ENCODE measurements at places on chromosomes 1 and 21. TPM values are rescaled to one million over a fixed set of nuclear protein-coding genes. Genes with fewer than 3 reads are reported as not detected.

DNA sequence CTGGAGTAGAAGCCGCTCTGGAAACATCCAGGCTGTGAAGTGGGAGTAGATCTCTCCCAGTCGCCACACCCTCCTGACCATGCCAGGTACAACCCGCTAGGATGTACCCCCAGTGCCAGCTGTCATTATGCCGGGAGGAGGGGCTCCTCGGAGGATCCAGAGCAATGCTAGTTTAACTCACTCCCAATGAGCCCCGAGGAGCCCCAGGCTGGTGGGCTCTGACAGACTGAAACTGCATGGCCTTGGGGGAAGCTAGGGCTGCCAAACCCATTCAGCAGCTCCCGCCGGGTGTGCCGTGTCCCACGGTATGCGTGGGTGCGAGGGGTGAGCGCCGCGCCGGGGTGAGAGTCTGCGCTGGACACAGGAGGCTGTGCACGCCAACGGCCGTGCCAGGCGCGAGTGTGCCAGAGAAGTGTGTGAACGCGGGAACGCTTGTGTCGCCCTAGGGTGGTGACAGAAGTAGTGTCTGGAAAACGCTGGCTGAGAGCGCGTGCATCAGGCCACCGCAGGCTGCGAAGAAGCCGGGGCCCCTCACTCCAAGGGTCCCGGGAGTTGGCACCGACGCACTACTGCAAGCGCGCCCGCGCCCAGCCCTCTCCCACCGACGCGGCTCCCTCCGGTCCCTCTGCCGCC, 177.1 kb upstream of the EDN2 start:
- peak; percentile 49 for DNase-seq

DNA sequence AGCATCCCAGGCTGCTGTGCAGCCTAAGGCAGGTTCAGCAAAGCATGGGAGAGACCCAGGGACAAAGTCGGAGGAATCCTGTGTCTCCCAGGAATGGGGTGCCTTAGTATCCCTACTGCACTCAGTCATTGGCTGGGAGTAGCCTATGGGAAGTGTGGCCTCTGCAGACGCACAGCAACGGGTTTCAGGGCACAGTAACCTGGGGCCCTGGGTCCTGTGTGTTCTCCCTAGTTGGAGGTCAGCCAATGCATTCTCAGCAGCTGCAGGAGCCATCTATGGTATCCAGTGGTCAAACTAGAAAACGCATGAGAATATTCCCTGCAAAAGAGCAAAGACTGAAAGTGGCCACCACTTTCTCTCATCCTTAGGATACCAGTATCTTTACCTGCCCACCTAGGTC, 13.7 kb upstream of the C1orf21 start:
- DNase-seq: no peak

- DNase-seq: no peak
Observed at GRCh38 chr21:45129189-45129923, 55.0 kb downstream of the ADARB1 start.

DNA sequence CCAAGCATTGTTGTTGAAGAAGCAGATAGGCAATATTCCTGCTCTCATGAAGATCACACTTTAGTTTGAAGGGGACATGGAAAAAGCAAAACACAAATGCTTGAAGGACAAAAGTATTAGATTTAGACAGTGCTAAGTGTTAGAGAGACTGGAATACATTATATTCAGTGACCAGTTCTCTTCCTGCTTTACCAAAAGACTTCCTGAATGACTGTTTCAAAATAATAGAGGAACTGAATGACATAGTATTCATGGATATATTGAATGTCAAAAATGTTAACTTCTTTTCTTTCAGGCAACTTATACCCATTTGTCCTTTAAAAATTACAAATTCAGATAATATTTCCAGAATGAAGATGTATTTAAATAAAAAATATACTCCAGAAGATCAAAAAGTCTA, 178.0 kb upstream of the IVNS1ABP start:
- DNase-seq: no peak

DNA sequence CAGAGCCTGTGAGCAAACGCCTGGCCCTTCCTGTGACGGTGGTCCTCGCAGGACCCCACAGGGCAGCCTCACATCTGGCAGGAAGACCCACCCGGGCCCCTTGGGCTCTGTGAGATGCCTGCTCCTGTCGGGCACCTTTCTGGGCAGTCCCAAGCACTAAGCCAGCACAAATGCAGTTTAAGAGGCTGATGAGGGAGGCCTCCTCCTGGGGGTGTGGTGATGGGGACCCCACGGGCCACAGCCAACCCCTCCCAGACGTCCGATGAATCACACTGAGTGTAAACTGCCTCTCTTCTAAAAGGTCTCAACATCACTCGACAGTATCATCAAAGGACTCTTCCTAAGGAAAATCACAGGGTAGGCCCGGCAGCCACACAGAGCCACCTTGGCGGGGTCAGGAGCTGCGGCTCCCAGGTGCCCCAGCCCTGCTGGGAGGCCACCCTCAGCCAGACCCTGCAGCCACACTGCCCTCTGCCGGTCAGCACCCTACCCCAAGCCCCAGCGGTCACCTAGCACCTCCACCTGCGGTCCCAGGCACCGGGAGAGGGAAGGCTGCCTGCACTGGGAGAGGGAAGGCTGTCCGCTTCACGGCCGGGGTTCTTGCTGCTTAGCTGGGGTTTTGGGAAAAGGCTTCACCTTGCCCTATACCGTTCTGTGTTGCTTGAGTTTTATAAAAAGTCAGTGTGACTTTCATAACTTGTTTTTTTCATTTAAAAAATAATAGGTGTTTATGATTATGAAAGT, 3.9 kb upstream of the PRKCZ start:
- peak; percentile 78 for DNase-seq

- no peak for DNase-seq
Observed at GRCh38 chr1:174399211-174399610, 48.6 kb upstream of the GPR52 start.

GRCh38 chr21:17343055-17343454, 169.8 kb upstream of the CXADR start:
- no peak for DNase-seq

GRCh38 chr1:70092526-70092925, 112.9 kb downstream of the LRRC40 start:
- DNase-seq: no peak

KIF2C gene
- 119 TPM for total RNA-seq

PRELP gene
- total RNA-seq: not detected

KIRREL1 gene
- total RNA-seq: 0.25 TPM

SMIM12 gene
- 45.0 TPM for total RNA-seq

GBP6 gene
- 0.53 TPM for total RNA-seq

TNFRSF9 gene
- 26.8 TPM for total RNA-seq

ARTN gene
- 0.48 TPM for total RNA-seq

GBP1 gene
- 79.9 TPM for total RNA-seq

CYYR1 gene
- total RNA-seq: not detected
